ENCODE measurements at places on chromosomes 3 and 15. TPM values are rescaled to one million over a fixed set of nuclear protein-coding genes. Genes with fewer than 3 reads are reported as not detected.

DNA sequence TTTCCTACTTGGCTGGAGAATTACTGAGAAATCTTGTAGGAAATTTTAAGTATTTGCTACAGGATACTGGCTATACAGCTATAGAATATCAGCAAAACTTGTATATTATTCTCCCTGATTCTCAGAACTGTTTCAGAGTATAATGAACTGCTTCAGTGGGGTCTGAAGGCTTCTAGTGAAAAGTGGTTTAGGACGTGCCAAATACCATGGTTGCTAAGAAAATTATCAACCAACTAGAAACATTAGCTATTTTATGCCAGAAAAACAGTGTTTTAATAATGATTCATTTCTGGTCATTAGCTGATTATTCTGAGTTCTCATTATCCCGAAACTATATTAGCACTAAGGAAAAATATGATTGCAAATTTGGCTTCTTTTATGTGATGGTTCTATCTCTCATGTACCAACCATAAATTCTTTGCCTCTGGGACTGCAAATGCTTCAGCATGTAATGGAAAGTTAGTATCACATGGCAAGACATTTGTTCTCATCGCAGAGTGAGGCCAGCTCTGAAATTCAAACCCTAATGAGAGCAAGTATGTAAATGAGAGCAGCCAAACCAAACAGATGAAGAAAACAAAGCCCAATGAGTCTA lies 11.0 kb upstream of the TSC22D2 start:
- no peak for DNase-seq
- no peak overlapping the region for H3K4me3 ChIP-seq
- no peaks in the 10 kb centered on the region for H3K36me3 ChIP-seq
- no peak overlapping the region for H3K27ac ChIP-seq

- H3K4me3 ChIP-seq: no peak overlapping the region
- H3K36me3 ChIP-seq: no peaks in the 10 kb centered on the region
- no peak for DNase-seq
- peaks cover 5% of the 10 kb centered on the region for H3K27me3 ChIP-seq
Observed at GRCh38 chr3:149566292-149566975, 91.4 kb downstream of the WWTR1 start.

- H3K36me3 ChIP-seq: no peaks in the 10 kb centered on the region
- no peaks in the 10 kb centered on the region for H3K4me1 ChIP-seq
- H3K27ac ChIP-seq: no peak overlapping the region
- H3K27me3 ChIP-seq: no peaks in the 10 kb centered on the region
- no peak overlapping the region for H3K4me3 ChIP-seq
- DNase-seq: no peak
Observed at GRCh38 chr3:22013641-22014040, 262.6 kb upstream of the ZNF385D start.

- no peaks in the 10 kb centered on the region for H3K4me1 ChIP-seq
- no peaks in the 10 kb centered on the region for H3K27me3 ChIP-seq
- no peaks in the 10 kb centered on the region for H3K36me3 ChIP-seq
- H3K4me3 ChIP-seq: no peak overlapping the region
- no peak overlapping the region for H3K27ac ChIP-seq
Observed at GRCh38 chr3:176661432-176661964, 535.8 kb downstream of the TBL1XR1 start.

DNA sequence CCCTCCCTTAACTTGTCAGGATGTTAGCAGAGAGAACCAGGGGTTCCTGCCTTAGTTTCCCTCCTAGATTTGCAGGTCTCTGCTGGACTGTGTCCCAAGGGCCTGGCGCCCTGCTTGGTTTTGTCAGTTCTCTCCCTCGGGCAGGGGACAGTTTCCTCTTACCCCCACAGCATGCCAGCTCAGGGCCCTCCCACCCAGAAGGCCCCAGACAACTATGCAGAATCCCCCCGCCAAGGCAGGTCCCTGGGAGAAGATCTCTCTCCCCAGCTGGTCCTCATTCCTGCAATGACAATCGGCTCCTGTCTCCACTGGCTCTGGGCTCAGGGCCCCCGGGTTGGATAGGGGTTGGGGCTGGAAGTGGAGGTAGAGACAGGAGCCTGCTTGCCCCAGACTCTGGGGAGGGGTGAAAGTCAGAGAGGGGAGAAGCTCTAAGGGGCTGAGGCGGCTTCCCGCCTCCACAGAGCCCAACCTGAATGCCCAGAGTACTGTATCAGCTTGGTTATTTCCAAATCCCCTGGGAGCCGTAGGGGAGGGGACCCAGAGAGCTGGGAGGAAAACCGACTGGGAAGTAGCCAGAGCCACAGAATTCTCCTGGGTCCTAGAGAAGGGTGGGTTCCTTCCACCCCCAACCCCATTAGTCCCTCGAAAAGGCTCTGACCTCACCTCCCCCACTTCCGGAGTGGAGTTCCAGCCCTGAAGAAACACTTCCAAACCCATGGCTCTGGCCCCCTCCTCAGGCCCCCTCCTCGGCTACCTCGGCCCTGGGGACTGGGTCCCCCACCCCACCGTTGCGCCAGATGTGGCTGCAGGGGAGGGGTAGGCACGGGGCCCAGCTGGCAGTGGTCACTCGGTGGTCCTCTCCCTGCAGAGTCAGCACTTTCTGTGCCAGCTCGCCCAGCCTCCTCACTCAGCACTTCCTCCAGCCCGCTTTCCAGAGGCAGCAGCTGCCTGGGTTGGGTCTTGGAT lies 3.8 kb upstream of the LOXL1 start:
- H3K27ac ChIP-seq: no peak overlapping the region
- no peak overlapping the region for H3K4me3 ChIP-seq
- H3K36me3 ChIP-seq: peaks cover 17% of the 10 kb centered on the region
- peaks cover 20% of the 10 kb centered on the region for H3K4me1 ChIP-seq
- H3K27me3 ChIP-seq: peaks cover 2% of the 10 kb centered on the region
- no peak for DNase-seq

- H3K27me3 ChIP-seq: no peaks in the 10 kb centered on the region
- H3K36me3 ChIP-seq: no peaks in the 10 kb centered on the region
- no peaks in the 10 kb centered on the region for H3K4me1 ChIP-seq
- DNase-seq: no peak
- H3K27ac ChIP-seq: no peak overlapping the region
Observed at GRCh38 chr3:48180531-48181253, 7.5 kb downstream of the CDC25A start.

- H3K36me3 ChIP-seq: no peaks in the 10 kb centered on the region
- no peak for DNase-seq
- no peaks in the 10 kb centered on the region for H3K4me1 ChIP-seq
- no peak overlapping the region for H3K27ac ChIP-seq
- no peaks in the 10 kb centered on the region for H3K27me3 ChIP-seq
Observed at GRCh38 chr3:175857666-175858270, 998.6 kb downstream of the NAALADL2 start.

DNA sequence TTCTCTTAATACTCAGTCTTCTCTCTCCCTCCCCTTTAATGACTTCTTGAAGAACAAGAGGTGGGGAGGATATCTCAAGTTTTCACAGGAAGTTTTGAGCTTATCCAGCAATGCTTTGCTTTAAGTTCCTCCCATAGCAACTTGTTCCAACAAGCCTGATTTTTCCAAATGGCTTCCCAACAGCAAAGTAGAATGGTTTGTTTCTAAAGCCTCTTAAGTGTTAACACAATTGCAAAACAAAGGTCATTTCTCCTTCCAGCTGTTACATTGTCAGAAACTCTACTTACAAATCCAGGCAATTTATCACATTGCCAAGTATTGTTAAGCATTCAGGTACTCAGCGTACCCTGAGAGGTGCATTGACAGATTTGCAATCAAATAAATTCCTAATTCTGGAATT lies 6.8 kb upstream of the ZNF770 start:
- DNase-seq: no peak
- H3K4me1 ChIP-seq: no peaks in the 10 kb centered on the region
- peaks cover 4% of the 10 kb centered on the region for H3K27me3 ChIP-seq
- H3K36me3 ChIP-seq: no peaks in the 10 kb centered on the region
- no peak overlapping the region for H3K4me3 ChIP-seq

GRCh38 chr3:36796161-36796560 lies 31.8 kb upstream of the DCLK3 start:
- no peak overlapping the region for H3K4me3 ChIP-seq
- no peaks in the 10 kb centered on the region for H3K36me3 ChIP-seq
- peaks cover 2% of the 10 kb centered on the region for H3K27me3 ChIP-seq
- no peak overlapping the region for H3K27ac ChIP-seq
- H3K4me1 ChIP-seq: no peaks in the 10 kb centered on the region
- DNase-seq: no peak

- DNase-seq: no peak
- no peak overlapping the region for H3K4me3 ChIP-seq
- no peak overlapping the region for H3K27ac ChIP-seq
- H3K27me3 ChIP-seq: no peaks in the 10 kb centered on the region
- H3K36me3 ChIP-seq: no peaks in the 10 kb centered on the region
Observed at GRCh38 chr15:50117431-50118027, 1.5 kb downstream of the ATP8B4 start.

DNA sequence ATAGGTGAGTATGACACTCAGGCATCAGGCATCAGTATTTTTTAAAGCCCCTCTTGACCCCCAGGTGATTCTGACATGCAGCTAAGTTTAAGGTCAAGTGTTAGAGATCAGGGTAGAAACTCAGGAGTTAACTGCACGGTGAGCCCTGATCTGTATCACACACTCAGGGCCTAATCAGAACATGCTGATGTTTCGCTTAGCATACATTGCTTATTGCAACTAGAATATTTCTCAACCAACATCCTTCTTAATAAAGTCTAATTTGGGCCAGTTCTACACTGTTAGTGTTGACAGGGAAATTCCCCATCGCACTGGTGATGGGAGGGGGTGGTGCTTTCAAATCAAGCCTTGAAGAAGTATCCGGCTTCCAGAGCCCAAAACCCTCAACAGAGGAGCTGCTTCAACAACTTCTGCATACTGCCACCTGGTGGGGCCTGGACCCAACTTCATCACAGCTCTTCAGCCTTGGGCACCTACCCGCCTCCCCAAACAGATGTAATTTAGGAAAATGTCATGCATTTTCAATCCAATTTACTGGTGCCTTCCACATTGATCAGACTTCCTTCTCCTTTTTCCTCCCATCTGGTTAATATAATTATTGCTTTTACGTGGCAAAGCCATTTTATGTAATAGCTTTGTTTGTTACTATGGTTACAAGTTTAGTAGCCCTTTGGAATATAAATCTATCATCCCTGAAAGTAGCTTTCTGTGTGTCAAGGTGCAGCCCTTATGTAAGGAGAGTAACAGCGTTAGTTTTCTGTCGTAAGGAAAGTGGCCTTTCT lies 312.2 kb downstream of the RORA start:
- peak overlapping the region; percentile 28 for H3K4me3 ChIP-seq
- no peaks in the 10 kb centered on the region for H3K27me3 ChIP-seq
- peak overlapping the region; percentile 77 for H3K27ac ChIP-seq
- H3K4me1 ChIP-seq: peaks cover 4% of the 10 kb centered on the region
- peak; percentile 81 for DNase-seq

DNA sequence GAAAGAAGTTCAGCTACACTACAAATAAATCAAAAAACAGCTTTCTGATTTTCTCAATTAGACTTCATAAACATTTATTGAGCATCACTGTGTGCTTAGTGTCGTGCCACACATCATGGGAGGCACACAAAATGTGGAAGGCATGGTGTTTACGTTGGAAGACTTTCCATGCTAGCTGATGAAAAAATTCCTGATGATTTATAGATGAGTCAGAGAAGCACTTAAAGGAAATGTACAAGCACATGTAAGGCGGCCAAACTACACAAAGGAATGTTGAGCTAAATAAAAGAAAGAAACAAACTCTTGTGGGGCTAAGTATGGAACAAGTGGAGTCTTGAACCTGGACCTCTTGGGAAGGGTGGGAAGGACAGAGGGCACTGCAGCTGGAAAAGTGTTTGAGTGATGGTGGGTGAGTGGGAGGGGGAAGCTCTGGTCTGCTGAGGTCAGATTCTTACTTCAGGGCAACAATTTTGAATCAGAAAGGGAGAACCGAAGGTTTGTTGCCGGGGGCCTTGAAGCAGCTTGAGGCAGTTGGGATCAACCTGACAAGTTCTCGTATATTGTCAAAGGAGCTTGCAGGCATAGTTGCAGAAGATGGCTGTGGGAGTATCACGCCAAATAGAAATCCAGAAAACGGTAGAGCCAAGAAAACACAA lies 66.9 kb downstream of the FOXB1 start:
- no peaks in the 10 kb centered on the region for H3K36me3 ChIP-seq
- H3K27ac ChIP-seq: no peak overlapping the region
- H3K4me3 ChIP-seq: no peak overlapping the region
- DNase-seq: no peak

DNA sequence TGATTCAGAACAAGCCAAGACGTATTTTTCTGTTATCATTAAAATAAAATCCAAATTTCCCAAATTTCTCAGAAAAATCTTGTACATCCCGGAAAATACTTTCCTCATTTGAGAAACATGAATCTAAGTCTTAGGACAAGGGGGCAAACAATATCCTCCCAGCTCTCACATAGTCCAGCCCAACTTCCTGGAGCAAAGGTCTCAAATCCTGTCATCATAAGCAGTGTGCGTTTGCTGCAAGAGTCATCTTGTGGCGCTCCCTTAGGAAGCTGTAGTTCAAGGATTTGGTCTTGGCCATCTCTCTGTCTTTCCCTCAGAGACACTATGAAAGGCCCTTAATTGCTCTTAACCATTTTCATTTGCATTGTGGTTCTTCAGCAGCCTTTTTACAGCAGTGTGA lies 57.5 kb upstream of the GSK3B start:
- DNase-seq: no peak
- H3K4me1 ChIP-seq: peaks cover 15% of the 10 kb centered on the region
- no peak overlapping the region for H3K4me3 ChIP-seq

GRCh38 chr3:107142786-107143575 lies 234.3 kb upstream of the CCDC54 start:
- DNase-seq: no peak
- H3K27me3 ChIP-seq: peaks cover 25% of the 10 kb centered on the region
- no peak overlapping the region for H3K27ac ChIP-seq
- H3K36me3 ChIP-seq: no peaks in the 10 kb centered on the region
- no peak overlapping the region for H3K4me3 ChIP-seq

DNA sequence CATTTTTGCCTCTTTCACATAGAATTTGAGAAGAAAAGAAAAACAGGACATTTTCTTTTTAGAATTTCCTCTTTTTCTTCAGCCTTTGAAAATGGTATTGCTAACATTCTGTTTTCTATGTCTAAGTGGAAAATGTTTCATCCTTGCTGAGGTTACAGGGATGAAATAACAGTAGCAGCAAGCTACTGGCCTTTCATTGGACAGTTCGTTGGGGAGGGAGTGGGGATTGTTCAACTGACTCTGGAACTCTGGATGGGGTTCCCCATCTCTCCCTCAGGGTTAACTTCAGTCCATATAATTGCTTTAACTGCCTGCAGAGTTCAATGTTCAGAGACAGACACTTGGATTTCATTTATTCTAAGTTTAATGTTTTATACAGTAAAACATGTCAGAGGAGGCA lies 346.0 kb downstream of the NLGN1 start:
- no peaks in the 10 kb centered on the region for H3K4me1 ChIP-seq
- no peaks in the 10 kb centered on the region for H3K36me3 ChIP-seq
- H3K27me3 ChIP-seq: no peaks in the 10 kb centered on the region
- no peak overlapping the region for H3K27ac ChIP-seq
- no peak overlapping the region for H3K4me3 ChIP-seq

GRCh38 chr3:156489462-156489911 lies 65.4 kb downstream of the SSR3 start:
- no peak for DNase-seq
- no peak overlapping the region for H3K27ac ChIP-seq
- no peaks in the 10 kb centered on the region for H3K36me3 ChIP-seq
- H3K4me3 ChIP-seq: no peak overlapping the region
- peaks cover 8% of the 10 kb centered on the region for H3K4me1 ChIP-seq

- H3K4me3 ChIP-seq: no peak overlapping the region
- no peak overlapping the region for H3K27ac ChIP-seq
- no peaks in the 10 kb centered on the region for H3K27me3 ChIP-seq
- DNase-seq: no peak
Observed at GRCh38 chr3:15606434-15606891, 4.9 kb downstream of the BTD start.

PARP16 gene
- 23.7 TPM for total RNA-seq

SEMA3B gene
- 1.1 TPM for total RNA-seq

KNG1 gene
- total RNA-seq: not detected

SLCO3A1 gene
- total RNA-seq: 12.9 TPM

GUCA1C gene
- not detected for total RNA-seq

RAD51 gene
- total RNA-seq: 0.69 TPM

GATA2 gene
- total RNA-seq: not detected

HRG gene
- not detected for total RNA-seq

WDR72 gene
- total RNA-seq: not detected
